ENCODE measurements at places on chromosomes 5 and 9. TPM values are rescaled to one million over a fixed set of nuclear protein-coding genes. Genes with fewer than 3 reads are reported as not detected.

Gene SOHLH1
- total RNA-seq, result not detected

Gene RAB14
- 25.4 TPM for total RNA-seq

Gene BTNL3
- total RNA-seq, result not detected

Gene ELOVL7
- under 0.01 TPM for total RNA-seq

Gene PLAC8L1
- total RNA-seq, result 0.38 TPM

Gene NME5
- 1.5 TPM for total RNA-seq

Gene PCDHGA7
- 1.4 TPM for total RNA-seq

Gene SPOCK1
- 423 TPM for total RNA-seq

Gene PCDH12
- 16.8 TPM for total RNA-seq

Gene FOXI1
- not detected for total RNA-seq

Gene C5orf63
- 0.63 TPM for total RNA-seq

Gene TIMD4
- total RNA-seq, result not detected

Gene WNK2
- total RNA-seq, result not detected

Gene GRM6
- total RNA-seq, result not detected

Gene MLANA
- not detected for total RNA-seq

Gene PSD2
- not detected for total RNA-seq

Gene KIF27
- total RNA-seq, result 3.0 TPM

Gene PLK2
- total RNA-seq, result 882 TPM

Gene AGXT2
- total RNA-seq, result not detected

Gene CD274
- total RNA-seq, result 17.7 TPM

Gene S1PR3
- 72.5 TPM for total RNA-seq

Gene ARL14EPL
- total RNA-seq, result not detected

Gene PRXL2C
- 15.3 TPM for total RNA-seq

Gene CD74
- 0.36 TPM for total RNA-seq

All from endothelial cell of coronary artery (primary cell).